ENCODE measurements at places on chromosomes 11 and 22.

DNA sequence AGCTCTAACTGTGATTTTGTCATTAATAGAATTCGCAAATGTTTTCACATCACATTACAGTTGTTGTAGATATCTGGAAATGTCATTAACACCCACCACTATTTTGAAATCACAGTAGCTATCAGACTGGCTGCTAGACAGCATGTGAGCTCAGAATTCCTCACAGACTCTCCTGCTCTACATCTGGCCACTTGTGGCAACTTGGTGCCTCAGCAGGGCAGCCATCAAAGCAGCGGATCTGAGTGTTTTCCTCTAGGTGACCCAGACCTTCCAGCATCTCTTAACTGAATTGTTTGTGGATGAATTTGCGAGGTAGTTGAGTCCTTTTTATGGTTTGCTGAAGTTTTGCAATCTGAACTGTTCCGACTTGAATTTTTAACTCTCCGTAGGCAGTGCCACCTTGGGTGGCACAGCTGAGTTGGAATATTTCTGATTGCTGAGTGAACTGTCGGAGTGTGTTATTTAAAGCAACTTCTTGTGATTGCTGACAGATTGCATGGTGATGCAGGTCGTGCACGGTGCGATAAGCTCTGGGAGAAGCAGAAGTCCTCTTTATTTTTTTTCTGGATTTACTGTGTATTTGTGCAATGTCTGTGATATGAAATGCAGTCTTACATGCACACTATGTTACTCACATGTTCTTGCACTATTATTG, 114.0 kb upstream of the PLET1 start:
- DNase-seq, result no peak

DNA sequence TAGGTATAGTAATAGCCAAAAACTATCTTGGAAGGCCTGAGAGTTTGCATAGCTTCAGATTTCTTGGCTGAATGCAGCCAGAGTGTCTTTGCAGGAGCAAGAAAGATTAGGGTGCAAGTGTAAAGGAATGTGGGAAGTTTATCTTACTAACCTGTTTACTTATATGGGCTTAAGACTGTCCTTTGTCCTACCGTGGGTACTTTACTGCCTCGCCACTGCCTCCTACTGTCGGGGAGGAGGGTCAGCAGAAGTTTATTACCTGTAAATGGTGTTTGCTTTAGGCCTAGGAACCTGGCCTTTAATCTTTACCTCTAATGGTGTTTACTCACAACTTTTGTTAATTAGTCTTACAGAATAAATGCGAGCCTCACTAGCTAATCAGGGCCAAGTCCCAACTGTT, 633.8 kb downstream of the DLG2 start:
- no peak for DNase-seq

DNA sequence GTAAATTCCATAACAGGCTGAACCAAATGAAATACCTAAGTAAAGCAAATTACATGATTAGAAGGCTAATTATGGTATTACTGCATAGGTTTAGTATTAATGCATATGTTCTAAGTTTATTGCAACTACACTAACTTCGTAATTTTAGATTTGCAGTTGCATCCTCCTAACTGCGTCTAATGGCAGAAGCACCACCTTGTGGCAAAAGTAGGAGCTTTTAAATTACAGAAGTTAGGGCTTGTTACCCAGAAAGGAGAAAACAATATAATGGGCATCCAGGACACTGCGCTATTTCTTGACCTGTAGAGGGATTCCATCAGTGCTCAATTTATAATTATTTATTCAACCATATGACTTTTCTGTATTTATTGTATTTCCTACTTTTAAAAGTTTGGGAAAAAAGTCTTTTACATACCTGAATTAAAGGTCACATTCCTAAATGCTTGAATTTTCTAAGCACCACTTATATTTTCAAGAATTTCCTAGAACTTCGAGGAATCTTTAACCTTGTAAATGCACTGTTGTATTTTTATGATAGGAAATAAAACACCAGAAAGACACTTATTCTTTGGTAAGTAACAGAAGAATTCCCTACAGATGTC, 16.3 kb upstream of the GPR83 start:
- DNase-seq, result no peak

GRCh38 chr11:67026941-67027340, 4.0 kb downstream of the SYT12 start:
- no peak for DNase-seq

DNA sequence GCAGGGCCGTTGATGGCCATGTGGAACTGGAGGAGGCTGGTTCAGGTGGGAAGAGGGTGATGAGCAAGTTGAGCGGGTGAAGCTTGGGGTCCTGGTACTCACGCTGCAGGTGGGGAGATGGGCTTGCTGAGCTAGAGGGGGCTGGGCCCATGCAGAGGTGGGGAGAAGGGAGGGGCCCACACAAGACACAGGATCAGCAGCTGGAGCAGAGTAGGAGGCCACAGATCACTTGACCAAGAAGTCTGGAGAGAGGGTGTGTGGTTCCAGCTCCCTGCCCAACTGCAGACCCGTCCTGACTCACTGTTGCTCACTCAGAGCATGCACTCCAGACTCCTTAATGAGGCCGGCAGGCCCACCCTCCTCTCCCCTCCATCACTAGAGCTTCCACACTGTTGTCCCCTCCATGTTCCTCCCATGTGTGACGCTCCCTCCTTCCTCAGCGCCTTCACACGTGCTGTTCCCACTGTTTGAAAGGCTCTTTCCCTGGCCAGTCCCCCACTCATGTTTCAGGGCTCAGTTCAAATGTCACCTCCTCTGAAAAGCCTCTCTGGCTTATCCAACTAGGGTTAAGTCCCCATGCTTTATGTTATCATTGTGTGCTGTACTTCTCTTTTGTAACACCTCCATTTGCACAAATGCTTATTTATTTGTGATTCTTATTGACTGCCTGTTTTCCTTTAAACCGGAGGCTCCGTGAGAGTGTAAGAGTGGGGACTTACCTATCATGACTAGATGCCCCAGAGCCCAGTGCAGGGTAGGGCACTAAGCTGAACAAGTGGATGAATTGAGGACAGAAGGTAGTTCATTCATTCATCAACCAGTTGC, 2.3 kb downstream of the CCDC86 start:
- DNase-seq, result no peak

DNA sequence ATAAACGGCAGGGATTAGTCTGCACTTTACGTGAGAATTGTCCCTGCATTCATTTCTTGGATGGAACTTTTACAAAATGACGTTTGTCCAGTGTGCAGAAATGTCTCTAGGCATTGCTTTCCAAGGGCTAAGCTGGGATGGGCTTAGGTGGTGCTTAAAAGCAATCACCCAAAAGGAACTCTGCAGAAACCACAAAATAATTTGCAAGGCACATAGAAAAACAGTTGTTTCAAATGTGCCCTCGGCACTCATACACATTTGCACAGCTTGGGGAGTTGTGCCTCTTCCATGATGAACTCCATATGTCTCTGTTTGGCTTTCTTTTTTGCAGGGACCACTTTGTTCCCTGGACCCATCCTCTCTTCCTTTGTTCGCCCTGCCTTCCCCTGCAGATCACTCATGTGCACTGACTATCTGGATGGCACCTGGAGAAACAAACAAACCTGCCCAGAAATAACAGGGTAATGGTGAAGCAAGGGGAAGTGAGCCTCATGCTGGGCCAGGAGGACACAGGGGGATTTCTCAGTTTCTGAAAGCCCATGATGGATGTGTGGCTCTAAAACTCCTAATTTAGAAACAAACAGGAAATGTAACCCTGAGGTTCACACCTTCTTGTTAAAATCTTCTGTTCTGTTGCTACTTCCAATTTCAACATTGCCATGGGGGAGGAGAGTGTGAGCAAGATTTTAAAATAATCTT, 150.2 kb downstream of the SNX19 start:
- DNase-seq, result no peak

- DNase-seq, result no peak
Observed at GRCh38 chr22:33896154-33896553, 24.1 kb downstream of the LARGE1 start.

GRCh38 chr11:28770806-28771205, 662.6 kb downstream of the METTL15 start:
- DNase-seq, result no peak

DNA sequence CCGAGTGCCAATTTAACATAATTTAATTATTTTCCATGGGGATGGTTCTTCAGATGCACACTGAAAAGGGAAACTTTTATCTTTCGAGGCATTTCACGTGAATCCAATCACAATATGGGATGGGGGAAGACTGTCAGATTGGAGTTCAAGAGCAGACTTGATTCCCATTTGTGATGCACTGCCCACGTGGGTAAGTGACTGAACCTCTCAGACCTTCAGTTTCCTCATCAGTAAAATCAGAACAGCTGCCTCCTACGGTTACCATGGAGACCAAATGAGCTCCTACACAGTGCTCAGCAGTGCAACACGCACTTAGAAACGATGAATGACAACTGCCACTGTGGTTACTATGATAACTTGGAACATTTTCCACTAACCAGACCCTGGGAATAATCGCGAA, 21.7 kb downstream of the KIAA0930 start:
- no peak for DNase-seq

- DNase-seq, result no peak
Observed at GRCh38 chr11:94877443-94878200, 95.7 kb downstream of the CWC15 start.

DNA sequence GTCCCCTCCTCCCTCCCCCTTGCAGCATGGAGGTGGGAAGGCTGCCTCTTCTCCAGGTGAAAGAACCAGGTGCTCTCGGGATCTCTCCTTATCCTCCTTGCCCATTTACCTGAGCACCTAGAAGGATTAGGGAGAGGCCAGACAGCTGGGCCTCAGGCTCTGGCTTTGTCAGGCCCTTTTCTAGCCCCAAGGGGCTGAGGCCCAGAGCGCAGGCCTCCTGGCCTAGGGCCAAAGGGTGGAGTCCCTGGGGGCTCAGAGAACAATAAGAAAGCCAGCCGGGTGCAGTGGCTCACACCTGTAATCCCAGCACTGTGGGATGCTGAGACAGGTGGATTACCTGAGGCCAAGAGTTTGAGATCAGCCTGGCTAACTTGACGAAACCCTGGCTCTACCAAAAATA, 5.4 kb upstream of the TTLL1 start:
- no peak for DNase-seq

GRCh38 chr22:44848791-44849420, 96.5 kb downstream of the ARHGAP8 start:
- no peak for DNase-seq

DNA sequence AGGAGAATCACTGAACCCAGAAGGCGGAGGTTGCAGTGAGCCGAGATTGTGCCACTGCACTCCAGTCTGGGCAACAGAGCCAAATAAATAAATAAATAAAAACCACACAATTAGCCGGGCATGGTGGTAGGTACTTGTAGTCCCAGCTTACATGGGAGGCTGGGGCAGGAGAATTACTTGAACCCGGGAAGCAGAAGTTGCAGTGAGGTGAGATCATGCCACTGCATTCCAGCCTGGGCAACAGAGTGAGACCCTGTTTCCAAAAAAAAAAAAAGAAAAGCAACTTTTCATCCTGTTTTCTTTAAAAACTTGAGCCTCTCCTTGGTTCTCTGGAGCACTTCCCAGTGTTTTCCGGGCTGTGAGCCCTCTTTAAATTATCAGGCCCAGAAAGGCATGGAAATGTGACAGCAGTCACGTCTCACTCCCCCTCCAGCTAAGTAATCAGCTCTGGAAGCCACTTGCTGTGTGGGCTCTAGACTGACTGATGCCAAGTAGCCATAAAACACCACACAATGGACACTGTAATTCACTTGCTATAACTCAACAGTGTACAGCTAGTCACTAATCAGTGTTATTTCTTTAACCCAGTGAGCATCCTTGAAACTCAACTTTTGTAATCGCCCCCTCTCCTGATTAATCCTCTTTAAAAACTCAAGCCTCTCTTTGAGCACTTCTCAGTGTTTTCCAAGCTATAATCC, 13.0 kb upstream of the MCHR1 start:
- DNase-seq, result no peak

DNA sequence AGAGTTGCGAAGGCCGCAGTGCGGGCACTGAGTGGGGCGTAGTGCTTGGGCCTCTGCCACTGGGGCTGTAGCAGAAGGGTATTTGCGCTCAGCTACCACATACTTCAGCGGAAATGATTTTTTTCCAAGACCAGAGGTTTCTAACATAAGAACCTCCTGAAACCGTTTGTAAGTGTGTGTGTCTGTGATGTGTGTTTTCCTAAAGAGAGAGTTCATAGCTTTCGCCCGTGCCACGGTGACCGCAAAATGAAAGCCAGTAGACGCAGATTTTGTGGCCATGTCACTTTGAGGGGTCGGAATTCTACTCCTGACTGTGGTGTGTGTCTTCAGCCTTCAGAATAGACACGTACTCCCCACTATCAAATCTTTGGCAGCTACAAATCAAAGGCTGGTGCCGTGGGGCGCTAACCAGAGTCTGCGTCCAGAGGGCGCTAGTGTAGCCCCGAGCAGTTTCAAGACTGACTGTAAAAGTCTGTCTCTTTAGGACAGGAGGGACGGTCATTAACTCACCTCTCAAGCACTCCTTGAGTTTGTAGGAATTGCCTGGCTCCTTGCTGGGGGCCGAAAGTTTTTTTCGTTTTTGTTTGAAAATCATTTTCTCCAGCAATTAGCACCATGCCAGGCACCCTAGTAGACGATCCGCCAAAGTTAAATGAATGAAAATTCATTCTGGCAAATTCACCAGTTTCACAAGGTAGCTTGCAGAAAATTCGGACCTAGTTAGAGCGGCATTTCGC, 2.5 kb upstream of the CALCA start:
- DNase-seq, result peak; percentile 58

DNA sequence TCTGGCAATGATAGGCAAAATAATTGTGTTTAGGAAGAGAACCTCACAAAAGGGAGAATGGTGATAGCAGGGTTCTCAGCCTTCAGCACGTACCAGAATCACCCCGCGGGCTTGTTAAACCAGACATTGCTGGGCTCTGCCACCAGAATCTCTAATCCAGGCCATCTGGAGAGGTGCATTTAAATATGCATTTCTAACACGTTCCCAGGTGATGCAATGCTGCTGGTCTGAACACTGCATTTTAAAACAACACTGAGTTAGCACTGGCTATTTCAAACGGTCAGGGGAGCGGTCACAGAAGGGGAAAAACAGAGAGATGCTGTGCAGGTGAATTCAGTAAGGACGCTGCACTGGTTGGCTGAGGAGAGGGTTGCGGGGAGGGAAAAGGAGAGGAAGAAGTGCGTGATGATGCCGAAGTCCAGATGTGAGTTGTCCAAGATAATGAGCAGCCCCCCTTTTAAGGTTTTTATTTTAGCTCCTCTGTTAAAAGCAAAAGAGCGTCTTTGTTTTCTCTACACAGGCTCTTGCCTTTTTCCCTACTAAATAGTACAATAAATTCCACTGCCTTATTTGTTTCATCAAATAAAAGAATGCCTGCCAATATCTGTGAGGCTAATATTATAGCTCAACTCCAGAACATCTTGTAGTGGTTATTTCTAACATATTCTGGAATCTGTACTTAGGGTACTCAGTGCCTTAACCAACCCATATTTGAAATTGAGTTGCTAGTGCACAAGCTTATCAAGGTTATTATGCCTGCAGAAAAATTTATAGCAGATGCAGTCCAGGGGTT, 109.6 kb upstream of the POU2AF2 start:
- no peak for DNase-seq

GRCh38 chr22:31647066-31647465, 14.9 kb downstream of the PISD start:
- no peak for DNase-seq

GRCh38 chr22:29837741-29838598, at the start of gene ASCC2:
ASCC2 (minus strand) TSS chr22:29838274; CDS start chr22:29832325, 5,949 bp downstream.
- DNase-seq, result peak; percentile 99

GRCh38 chr11:10499874-10500601, 40.9 kb downstream of the RNF141 start:
- no peak for DNase-seq

Measured in CD8-positive, alpha-beta T cell (primary cell).